ENCODE measurements at places on chromosomes 1 and 21.

DNA sequence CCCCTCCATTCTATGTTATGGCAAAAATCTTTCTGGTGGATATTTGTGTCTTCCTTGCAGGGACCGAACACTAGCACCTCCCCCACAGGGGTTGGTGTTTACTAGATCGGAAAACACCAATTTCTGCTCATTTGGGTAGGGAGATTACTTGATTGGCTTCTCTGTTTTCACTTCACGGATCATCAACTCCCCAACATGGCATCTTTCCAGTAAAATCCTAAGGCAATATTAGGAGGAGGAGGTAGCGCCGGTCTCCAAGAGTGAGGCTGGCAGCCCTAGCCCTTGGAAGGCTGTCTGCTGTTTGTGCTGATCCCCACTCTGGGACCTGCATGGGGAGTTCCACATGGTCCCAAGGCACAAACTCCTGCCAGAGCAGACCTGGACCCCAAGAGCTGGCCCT, 12.2 kb downstream of the VASH2 start:
- DNase-seq: no peak

DNA sequence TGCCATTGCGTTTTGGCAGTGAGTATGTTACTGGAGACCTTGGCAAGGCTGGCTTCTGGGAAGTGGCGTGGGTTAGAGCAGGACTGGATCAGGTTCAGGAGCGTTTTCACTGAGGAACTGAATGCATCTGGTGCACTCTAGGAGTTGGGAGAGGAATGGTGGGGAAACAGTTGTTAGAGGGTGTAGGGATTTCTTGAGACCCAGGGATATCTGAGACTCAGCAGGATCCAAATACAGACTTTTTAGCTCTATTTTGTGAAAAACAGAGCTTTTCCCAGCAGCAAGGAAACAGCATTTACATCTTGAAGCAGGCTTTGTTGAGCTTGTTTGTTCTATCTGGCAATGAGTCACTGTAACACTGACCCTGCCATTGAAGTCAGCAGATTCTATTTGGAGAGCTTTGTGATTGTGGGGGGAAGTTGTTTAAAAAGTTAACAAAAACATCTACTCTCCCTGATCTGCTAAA, 56.9 kb upstream of the NRIP1 start:
- no peak for DNase-seq

GRCh38 chr1:40692429-40692895, 958 bp downstream of the NFYC start:
- DNase-seq: no peak

- DNase-seq: no peak
Observed at GRCh38 chr21:28016571-28016970, 976.1 kb downstream of the LTN1 start.

DNA sequence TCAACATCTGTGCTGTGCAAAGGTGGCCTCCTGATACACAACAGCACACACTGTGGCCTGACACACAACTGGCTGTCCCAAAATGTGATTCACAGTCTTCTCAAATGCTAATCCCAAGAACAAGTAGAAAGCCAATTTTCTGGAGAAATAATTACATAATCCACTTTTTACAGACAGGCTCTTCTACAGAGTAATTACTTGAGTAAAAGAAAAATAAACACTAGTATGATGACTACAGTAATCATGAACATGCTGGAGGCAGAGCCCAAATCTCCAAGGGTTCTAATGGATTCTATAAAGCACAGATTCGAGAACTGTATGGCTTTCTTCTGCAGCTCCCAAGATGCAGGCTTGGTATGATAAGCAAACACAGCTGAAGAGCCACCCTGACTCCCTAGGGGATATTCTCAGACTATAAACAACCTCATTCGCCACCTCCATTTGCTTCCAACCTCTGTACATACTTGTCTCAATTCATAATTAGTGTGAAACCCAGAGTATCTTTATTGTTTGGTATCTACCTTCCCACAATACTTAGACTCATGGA, 81.9 kb downstream of the SIPA1L2 start:
- no peak for DNase-seq

- DNase-seq: no peak
Observed at GRCh38 chr1:9451081-9451480, 88.2 kb upstream of the SLC25A33 start.

DNA sequence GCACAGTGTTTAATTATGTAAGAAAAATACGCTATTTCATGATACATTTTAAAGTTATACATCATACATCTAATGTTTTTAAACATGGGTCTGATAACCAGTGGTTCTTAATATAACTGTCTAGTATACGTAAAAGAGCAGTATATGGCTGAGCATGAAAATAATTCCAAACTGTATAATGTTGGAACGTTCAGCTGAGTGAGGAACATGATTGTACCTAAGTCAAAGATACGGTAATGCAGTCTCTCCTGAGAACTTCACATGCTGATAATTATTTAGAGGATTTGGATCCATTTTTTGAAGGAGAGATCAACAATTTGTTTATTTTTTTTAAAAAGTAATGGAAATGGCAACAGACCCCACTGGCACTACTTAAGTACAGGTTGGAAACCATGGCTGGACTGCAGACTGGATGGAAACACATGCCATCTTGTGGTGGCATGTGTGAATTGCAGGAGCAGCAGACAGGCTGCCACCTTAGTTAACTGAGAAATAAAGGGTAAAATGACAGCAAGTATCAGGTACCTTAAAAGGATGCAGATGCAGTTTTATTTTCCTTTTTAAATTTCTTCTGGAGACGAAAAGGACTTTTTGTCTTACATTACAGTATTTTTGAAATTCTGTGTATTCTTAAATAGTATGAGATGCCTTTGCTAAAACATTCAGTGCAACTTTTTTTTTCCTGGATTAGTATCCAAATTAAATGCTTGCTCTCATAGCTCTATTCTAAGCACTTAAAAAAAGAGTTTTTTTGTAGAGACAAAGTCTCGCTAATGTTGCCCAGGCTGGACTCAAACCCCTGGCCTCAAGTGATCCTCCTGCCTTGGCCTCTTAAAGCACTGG, 73.8 kb downstream of the MTR start:
- peak; percentile 55 for DNase-seq

DNA sequence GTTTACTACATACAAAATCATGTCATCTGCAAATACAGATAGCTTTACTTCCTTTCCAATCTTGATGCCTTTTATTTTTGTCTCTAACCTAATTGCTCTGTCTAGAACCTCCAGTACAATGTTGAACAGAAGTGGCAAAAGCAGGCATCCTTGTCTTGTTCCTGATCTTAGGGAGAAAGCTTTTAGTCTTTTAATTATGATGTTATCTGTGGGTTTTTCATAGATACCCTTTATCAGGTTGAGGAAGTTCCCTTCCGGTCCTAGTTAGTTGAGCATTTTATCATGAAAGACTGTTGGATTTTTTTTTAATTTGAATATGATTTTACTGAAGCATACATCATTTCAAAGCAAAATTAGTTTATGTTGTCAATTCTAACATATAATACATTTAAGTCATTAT, 45.7 kb upstream of the DISC1 start:
- DNase-seq: no peak

- no peak for DNase-seq
Observed at GRCh38 chr1:111424281-111424680, 3.3 kb downstream of the OVGP1 start.

GRCh38 chr1:156527584-156527983, 27.0 kb upstream of the MEF2D start:
- no peak for DNase-seq

GRCh38 chr1:70459496-70460225, 48.6 kb downstream of the CTH start:
- DNase-seq: no peak

- no peak for DNase-seq
Observed at GRCh38 chr1:112517646-112518045, 8.9 kb downstream of the WNT2B start.

GRCh38 chr1:160748181-160748877, 9.3 kb downstream of the SLAMF7 start:
- DNase-seq: no peak

DNA sequence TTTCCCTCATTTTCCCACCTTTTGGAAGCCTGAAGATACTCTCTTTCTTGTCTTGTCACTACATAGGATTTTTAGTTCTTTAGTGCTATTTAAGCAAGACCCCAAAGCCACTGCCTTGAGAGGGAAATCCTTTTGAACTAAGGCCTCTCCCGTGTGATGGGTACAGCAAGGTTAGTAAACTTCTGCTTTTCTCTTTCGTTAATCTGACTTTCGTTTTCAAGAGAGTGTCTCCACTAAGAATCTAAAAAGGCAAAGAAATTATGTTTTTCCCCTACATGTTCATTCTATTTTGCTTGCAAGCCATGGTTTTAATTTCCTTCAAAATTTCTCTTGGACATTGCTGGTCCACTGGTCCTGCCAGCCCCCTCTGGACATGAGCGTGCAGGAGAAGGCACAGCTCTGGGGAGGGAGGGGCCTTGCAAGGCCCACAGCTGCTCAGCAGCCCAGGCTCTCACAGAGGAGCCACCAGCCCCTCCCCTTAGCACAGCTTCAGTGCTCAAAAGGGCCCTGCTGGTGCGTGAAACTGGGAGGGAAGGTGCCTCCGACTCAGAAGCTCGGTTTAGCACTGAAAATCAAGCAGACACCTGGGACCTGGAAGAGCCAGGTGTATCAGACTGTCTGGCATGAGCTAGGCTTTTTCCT, 210.9 kb upstream of the GALNT2 start:
- no peak for DNase-seq

GRCh38 chr1:94324178-94324544, 86.8 kb upstream of the ARHGAP29 start:
- no peak for DNase-seq

DNA sequence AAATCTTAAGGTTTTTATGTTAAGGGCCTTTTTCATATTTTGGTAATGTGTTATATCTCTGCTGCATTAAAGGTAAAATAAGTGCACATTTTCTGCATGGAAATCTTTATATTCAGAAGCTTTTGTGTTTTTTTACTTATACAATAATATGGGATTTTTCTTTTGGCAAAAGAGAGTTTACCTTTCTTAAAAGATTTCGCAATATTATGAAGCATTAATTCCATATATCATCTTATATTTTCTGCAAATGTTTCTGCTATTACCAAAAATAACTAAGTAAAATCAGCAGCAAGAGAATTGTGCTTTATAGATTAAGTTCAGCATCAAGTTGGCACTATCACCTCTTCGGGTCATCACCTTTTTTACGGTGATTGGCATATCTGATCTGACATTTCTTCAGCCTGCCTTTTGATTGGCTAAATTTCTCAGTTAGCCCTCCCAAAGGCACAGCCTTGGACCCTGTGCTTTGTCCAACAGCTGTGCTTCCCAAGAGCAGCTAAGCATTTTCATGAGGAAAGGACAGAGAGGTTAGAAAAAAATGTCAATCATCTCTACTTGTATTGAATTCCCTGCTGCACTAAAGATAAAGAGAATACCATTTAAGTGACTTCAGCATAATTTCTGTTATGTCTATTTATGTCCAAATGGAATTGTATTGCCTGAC, 767.1 kb upstream of the PRMT6 start:
- no peak for DNase-seq

DNA sequence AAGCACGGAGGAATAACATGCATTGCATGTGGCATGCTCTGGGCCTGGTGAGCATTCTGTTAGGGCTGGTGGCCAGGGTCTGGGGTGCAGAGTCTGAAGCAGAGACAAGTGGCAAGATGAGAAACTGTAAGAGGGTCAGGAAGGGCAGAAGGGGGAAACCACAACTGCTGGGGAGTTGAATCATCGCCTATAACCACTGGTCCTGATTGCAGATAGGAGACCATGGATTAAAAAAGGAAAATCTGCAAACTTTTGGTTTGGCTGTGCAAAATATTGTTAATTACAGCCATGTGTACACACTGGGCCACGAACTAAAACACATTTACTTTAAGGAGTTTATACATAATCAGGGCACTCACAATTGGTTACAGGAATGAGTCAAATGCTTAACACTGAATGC, 76.6 kb downstream of the TGFBR3 start:
- peak; percentile 58 for DNase-seq

DNA sequence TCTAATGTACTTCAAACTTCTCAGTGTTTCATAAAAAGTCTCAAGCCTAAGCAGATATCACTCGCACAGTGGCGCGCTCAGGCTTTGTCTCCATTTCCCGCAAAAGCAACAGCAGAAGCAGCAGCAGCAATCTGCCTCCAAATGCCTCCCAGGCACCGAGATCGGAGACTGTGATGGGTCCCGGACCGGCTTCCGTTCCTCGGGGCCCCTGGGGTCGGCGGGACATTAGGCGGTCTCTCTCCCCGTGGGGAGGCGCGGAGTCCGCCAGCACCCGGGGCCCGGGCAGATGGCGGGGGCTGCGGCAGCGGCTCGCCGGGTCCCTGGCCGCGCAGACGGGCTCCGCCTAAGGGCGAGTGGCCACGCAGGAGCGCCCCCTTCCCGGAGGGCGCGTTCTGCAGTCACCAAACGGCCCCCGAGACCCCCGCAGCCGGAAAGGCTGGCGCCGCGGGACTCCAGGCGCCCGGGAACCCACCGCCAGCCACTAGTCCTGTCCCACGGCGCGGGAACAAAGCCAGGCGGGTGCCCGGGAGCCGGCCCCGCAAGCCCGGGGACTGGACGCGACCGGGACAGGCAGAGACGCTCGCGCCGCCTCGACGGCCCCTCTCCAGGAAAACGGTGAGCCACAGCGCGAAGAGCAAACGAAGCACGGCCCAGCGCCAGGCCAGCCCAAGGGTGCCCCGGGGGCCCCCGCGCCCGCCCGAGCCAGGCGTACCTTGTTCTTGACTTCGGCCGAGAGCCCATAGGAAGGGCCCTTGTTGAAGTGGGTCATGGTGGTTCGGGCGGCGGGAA, 590 bp downstream of the CNN3 start:
- peak; percentile 3 for DNase-seq
